Vagina (tissue), 2 donors: ENCODE measurements at places on chromosomes 13 and 19.

- no peak for DNase-seq
These were observed 113.7 kb downstream of the DNAJC15 start for GRCh38 chr13:43136920-43137575.

- DNase-seq, result no peak
These were observed 105.3 kb upstream of the KLF5 start for GRCh38 chr13:72953391-72953965.

- no peak for DNase-seq
These were observed 11.8 kb downstream of the DAPK3 start for GRCh38 chr19:3958836-3959765.

DNA sequence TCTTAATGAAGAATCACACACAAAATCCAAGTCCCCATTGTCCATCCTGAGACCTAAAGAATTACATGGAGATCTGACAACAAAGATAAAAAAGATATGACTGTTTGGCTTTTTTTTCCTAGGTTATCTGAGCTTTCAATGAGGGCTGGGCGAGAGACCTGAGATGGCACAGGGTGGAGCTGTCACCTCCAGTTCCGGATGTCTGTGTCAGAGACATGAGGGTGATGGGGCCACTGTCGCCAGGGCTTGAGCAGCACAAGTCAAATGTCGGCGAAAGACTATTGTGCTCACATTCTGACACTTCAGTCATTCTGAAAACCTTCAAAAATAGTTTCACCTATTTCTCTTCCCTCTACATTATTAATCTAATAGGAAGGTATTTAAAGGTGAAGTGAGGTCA lies 65.7 kb downstream of the SLC7A1 start:
- no peak for DNase-seq

- DNase-seq, result no peak
These were observed 38.5 kb upstream of the FGF14 start for GRCh38 chr13:102440259-102440936.

DNA sequence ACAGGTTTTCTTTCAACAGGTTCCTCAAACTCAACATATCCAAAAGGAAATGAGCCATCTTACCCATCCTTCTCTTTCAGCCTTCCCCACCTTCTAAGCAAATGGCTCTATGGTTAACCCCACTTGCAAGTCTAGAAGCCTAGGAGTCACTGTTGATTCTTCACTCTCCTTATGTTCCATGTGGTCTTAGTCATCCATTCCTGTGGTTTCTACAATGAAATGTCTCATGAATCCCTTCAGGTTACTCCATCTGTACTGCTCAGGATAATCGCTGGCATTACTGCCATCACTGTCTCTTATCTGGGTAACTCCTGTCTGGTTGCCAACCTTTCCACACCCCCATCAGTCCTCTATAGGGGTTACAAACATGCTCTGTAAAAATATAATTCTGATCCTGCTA lies 381.3 kb downstream of the ENOX1 start:
- no peak for DNase-seq

GRCh38 chr13:33904431-33904830 lies 86.5 kb downstream of the RFC3 start:
- no peak for DNase-seq

DNA sequence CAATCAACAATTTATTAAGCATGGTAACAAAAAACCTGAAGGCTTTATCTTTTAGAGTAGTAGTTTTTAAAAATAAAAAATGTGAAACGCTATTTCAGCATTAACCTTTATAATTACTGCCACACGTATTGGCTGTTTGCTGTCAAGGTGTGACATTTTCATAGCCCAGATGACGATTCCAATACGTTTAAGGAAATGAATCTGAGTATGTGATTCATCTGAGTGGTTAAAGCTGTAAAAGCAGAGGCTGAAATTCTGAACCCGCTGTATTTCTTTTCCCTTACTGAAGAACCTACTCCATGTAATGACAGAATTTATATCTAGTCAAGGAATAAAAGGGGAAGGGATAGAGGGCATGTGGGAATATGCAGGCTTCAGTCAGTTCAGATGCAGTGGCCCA lies 166.0 kb downstream of the LMO7 start:
- no peak for DNase-seq

GRCh38 chr13:23144431-23144830 lies 36.3 kb upstream of the SGCG start:
- DNase-seq, result no peak

DNA sequence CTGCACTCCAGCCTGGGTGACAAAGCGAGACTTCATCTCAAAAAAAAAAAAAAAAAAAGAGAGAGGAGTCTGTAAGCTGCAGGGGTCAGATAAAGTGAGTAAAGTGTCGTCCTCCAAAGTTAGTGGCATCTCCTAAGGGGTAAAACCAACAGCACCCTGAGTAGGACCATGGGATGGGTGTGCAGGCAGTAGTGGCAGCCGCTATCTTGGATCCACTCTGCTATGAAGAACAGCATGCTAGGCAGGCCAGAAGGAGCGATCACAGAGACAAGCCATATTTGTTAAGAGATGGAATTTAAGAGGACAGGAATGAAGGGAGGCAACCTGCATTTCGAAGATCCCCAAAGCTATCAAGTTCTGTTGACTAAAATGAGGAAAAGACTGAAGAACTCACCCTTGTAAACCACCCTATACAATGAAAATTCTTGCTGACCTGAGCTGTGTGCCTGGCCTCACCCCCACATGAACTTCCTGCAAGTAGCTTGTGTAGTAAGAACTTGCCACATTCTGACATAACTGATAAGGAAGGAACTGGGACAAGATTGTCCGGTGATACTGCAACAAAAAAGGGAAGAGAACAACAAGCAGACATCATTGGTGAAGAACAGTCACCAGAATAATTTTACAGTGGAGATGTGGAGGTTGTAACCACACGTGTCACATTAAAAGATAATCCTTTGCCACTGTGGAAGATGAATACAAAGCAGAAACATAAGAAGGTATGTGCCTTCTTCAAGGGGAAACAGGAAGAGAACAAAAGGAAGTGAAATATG lies 16.2 kb downstream of the DPY19L3 start:
- no peak for DNase-seq
